ENCODE measurements at places on chromosomes 2 and 18.

- no peak for DNase-seq
Observed at GRCh38 chr18:27473318-27473717, 288.2 kb upstream of the CHST9 start.

- peak; percentile 19 for DNase-seq
Observed at GRCh38 chr2:121697108-121697631, 39.5 kb downstream of the NIFK start.

DNA sequence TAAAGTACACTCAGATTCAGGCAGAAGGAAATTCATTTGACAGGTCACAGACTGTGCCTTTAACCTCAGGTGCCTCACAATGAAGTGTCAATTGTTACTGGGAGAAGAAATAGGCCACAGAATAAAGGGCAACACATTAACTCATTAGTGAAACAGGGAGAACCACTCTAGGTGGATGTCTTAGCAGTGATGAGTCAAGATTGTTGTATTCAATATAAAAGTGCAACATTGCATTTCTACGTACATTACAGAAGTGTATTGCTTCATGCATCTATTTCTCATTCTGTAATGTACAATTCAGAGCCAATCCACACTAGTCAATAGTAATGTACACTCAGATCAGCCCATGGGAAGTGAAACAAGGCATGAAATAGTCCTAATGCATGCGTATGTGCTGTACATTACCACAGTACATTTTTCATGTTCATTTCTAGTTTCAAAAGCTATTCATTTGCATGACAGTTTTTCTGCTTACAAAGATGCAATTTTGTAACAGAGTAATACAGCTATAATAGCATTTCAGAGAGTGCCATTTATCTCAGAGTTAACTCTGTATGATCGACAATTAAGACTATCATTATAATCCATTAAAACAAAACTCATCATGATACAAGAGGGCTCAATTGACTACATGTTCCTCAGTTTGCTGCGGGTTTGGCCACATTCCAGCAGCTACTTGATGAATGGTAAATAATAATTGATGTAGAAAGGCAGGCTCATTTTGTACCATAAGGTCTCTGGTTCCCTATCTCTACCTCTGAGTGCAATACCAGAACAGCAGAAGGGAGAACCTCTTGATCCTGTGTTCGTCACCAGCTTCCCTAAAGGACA is 12.2 kb upstream of the ARL5A start:
- DNase-seq: peak; percentile 84

- no peak for DNase-seq
Observed at GRCh38 chr18:74291472-74291770, 342 bp downstream of the CYB5A start.

- DNase-seq: no peak
Observed at GRCh38 chr2:190079160-190079559, 16.6 kb upstream of the MSTN start.

DNA sequence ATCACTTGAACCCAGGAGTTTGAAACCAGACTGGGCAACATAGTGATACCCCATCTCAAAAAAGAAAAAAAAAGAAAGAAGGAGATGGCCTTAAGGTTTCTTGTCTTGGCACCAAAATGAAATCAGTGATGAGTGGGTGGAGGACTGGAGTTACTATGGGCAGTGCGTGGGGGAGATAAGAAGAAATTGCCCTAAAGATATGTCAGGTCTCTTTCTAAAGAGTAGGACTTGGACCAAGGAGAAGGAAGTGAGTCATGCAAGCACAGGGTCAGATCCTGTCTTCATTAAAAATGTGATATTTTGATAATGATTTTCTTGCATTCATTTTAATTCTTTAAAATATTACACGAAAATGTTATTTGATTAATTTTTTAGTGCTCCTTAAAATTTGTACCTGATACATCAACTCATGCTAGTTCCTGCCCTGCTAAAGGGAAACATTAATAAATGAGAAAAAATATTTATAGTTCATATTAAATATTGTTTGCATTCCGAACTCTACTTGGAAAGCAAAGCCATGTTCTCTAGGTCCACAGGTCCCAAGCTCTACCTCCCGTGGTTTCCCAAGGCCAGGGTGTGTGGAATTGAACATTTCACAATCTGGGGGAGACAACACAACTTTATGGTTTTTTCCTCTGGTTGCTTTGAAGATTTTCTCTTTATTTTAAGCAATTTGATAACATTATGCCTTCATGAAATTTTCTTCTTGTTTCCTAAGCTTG is 62.6 kb upstream of the CTLA4 start:
- no peak for DNase-seq

- DNase-seq: peak; percentile 43
Observed at GRCh38 chr18:21183670-21184069, 58.4 kb upstream of the GREB1L start.

DNA sequence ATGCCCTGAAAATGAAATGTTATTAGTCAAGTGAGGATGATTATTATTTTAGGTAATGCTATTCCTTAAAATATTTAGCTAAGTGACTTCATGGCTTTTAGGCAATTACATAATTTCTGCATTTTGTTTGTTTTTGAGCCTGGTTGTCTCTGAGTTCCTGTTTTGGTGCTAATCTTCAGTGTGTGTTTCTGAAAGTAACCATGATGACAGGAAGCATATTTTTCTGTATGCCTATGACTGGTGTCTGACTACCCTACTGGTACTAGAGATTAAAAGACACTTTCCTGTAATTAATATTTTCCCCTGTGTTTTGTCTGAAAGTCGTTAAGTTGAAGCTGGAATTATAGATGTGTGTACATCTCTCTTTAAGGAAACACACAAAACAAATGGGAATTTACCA is 295.0 kb upstream of the SPRED2 start:
- DNase-seq: no peak

GRCh38 chr18:79935499-79935898 is 16.0 kb downstream of the SLC66A2 start:
- DNase-seq: no peak

GRCh38 chr18:51278045-51278649 is 80.7 kb upstream of the MEX3C start:
- DNase-seq: peak; percentile 77

DNA sequence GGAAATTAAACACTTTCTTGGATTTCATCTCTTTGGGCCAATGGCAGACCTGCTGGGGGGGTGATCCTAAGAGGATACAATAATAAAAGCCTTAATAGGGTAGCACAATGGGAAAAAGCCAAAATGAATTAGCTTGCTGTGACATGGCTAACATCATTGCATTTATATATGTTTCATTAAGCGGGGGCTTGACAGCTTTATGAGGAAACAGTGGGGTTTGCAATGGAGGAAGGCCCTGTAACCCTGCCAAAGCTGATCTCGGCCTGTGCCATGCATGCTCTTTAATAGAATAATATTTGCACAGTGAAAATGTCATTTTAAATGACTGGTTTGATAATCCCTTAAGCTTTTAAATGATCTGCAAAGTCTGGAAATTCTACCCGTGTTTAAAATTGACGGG is 291.5 kb downstream of the SLC4A3 start:
- DNase-seq: no peak

GRCh38 chr18:7953095-7953958 is 386.2 kb downstream of the PTPRM start:
- DNase-seq: no peak

DNA sequence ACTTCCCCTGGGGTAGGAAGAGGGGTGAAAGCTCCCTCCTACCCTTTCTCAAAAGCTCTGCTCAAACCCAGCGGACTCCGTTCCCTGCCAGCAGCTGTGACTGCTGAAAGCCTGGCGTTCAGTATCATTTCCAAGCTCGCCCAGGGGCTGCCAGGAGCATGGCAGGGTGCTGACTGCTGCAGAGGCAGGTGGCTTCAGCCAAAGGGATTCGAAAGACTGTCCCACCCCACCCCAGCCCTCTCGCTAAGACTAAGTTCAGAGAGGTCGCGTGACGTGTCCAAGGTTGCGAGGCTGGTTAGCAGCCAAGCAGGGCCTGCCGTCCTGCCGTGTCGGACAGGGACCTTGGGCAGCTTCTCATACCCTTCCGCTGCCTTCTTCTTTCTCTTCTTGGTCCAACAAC is 72.3 kb upstream of the RAB12 start:
- DNase-seq: no peak

DNA sequence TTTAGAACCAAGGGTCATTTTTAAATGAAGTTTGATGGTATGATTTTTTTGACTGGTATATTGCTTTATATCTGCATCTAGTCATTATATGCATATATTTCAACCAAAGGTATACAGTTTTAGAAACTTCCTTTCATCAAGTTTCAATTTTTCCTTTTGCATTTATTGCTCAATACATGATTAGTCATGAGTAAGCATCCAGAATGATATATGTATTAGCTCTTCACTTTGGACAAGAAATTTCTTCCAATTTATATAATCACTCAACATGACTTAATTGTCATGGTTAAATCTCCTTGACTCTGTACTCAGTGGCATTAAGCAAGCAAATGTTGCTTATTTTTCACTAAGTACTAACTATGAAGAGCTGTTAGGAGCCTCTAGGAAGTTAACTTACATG is 123.6 kb downstream of the PLCL1 start:
- DNase-seq: peak; percentile 8

GRCh38 chr2:133878326-133878725 is 310.1 kb upstream of the NCKAP5 start:
- DNase-seq: no peak

DNA sequence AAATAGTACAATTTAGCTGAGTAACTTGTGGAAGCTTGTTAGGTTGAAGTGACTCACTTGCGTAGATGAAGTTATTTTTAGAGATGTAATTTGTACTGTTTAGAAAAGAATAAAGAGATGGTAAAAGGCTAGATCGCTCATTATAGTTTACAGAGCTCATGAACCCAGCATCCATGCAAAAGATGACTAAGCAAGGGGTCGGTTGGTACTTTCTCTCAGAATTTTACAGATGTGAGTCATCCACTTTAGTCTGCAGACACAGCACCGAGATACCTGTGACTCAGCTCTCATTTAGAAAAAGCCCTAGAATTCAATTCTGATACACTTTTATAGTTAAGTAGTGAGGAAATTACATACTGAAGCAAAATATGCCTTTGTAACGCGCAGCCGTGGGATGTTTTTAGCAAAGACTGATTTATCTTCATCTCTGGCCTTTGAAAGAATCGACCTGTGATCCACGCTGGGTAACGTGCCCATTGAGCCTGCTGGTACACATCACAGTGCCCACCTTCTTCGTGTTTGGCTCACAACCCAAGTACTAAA is 116.5 kb upstream of the FOSL2 start:
- DNase-seq: peak; percentile 96

DNA sequence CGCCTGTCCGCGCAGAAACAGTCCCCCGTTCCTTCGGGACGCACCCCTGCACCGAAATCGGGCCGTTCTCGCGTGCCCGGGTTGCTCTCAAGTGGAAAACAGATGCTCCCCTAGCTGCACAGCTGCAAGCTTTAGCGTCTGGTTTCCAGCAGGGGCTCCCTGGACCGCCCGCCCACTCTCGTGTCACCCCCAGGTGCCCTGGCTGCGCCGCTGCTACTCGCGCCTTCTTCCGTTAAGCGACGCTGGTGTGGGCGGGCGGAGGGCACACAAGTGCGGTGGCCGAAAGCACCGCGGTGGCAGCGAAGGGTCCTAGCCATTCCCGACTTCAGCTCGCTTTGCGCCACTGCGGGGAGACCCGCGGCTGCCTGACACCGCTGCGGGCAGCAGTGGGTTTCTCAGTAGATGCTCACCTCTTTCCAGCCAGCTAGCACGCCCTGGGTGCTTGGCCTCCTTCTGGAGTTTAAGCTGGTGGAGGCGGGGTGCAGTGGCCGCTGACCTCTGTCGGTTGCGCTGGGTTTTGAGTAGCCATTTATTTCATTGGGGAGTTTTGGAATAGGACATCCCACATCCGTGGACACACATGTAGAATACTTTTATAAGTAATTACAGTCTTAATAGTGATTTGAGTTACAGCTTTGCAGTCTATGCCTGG is 806 bp downstream of the ZNF407 start:
- peak; percentile 32 for DNase-seq

DNA sequence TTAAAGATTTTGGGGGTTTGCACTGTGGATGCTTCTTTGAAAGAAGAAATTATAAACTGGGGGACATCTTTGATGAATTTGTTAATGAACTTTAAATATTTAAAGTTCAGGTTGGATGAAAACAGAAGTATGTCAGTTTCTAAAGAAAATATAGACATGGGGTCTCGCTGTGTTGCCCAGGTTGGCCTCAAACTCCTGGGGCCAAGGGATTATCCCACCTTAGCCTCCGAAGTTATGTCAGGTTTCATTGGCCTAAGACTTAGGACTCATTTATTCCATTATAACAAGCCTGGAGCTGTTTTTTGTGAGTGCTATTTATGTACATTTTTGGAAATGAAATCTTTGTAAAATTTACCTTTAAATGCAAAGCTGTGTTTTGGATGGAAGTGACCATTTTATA is 2.5 kb downstream of the NAB1 start:
- no peak for DNase-seq

- no peak for DNase-seq
Observed at GRCh38 chr2:98233941-98234340, 112.3 kb upstream of the CNGA3 start.

DNA sequence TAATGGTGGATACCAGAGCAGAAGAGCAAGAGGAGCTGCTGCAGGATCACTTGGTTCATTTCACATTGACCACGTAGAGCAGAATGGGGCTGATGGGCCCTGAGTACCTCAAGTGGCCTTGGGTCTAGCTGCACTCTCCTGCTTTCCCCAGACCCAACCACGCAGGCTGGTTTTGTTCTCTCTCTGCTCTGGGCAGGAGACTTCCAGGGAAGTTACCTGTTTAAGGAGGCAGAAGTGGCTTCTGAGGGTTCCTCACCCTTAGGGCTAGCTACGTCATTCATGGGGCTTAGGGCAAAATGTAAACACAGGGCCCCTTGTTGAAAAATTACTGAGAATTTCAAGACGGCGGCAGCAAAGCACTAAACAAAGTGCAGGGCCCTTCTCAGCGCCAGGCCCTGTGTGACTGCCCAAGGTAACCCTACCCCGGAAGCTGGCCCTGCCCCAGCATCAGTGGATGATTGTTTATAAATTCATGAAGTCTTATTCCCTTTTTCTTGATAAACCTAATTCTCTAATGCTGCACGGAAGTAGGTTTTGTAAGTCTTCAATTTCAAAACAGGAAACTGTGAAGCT is 75.9 kb downstream of the TMEM182 start:
- no peak for DNase-seq

DNA sequence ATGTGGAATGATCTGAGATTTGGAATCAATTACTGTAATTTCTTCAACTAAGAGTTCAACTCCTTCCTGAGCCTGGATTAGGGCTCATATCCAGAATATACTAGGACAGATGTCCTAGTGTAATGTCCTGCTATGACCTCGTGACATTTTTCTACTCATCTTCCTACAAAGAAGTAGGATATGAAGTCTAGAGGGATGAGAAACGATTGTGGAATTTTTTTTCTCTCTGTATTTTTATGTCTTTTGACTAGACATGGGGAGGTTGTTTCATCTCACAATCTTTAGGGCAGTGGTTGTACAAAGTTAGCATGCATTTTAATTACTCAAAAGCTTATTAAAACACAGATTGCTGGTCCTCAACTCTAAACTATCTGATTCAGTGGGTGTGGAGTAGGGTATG is 203.0 kb downstream of the PARD3B start:
- DNase-seq: no peak

DNA sequence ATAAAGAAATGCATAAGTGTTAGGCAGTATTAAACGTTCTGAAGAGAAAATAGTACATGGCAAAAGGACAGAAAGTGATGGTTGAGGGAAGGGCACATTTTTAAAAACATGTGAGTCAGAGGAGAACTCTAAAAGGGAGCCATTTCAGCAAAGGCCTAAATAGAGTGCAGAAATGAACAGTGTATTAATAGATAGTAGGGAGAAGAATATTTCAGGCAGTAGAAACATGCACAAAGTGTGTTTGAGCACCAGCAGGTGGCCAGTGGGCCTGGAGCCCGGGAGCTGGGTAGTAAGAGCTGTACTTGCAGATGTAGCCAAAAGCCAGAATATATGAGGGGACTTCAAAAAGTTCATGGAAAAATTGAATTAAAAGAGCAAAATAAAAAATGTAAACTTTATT is 288.1 kb upstream of the FIGN start:
- no peak for DNase-seq

All from epithelial cell of esophagus (primary cell).